HL-60 (cell line): ENCODE measurements at places on chromosomes 5 and 9.

DNA sequence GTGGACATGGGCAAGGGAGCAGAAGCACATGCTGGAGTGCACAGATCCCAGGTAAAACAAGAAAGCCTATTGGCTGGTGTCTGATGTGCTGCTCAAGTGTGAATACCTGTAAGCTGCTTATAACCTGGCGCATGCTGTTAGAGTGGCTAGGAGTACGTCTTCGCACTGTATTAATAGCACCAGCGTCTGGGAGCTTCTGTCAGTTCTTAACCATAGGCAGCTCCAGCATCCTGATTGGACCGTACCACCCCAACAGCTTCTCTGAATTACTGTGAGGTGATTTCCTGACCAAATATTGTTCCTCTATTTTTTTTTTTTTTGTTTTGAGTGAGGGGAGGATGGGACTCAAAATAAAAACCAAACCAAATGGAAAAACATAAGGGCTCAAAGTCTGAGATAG, 987.6 kb downstream of the PTPRD start:
- no peak for DNase-seq

- no peak for DNase-seq
Observed at GRCh38 chr5:92942762-92943161, 638.3 kb downstream of the NR2F1-AS1 start.

GRCh38 chr9:110536822-110537221, 42.7 kb downstream of the SVEP1 start:
- DNase-seq: no peak

- DNase-seq: no peak
Observed at GRCh38 chr9:136081113-136081825, 13.8 kb downstream of the NACC2 start.

GRCh38 chr9:101510459-101510858, 23.2 kb upstream of the RNF20 start:
- DNase-seq: no peak

- DNase-seq: no peak
Observed at GRCh38 chr5:78648359-78649210, at the start of gene LHFPL2. TSS of gene LHFPL2 (minus strand) at chr5:78648772. CDS start at chr5:78510213, 138,559 bp downstream.

DNA sequence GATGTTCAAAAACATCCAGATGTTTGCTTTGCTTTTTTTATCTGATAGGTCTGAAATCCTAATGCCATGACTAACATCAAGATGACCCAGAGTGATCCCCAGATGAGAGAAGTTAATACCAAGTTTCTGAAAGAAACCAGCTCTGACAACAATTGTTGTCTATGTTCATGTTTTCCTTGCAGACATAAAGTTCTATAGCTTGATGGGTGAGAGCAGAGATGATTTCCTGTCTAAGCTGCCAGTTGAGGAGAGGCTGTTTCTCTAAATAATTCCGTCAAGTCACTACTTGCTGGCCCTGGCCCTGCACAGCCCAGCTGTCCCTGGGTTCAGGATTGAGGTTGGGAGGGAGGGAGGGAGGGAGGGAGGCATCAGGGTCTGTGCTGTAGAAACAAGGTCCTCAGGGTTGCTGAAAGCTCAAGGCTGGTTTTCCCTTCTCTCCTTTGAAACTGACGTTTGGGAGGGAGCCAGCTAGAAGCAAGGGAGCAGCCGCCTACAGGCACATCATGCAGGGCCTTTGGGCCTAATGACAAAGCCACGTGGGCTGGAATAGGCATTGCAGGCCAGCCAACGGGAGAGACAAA, 3.9 kb downstream of the SPARC start:
- no peak for DNase-seq

DNA sequence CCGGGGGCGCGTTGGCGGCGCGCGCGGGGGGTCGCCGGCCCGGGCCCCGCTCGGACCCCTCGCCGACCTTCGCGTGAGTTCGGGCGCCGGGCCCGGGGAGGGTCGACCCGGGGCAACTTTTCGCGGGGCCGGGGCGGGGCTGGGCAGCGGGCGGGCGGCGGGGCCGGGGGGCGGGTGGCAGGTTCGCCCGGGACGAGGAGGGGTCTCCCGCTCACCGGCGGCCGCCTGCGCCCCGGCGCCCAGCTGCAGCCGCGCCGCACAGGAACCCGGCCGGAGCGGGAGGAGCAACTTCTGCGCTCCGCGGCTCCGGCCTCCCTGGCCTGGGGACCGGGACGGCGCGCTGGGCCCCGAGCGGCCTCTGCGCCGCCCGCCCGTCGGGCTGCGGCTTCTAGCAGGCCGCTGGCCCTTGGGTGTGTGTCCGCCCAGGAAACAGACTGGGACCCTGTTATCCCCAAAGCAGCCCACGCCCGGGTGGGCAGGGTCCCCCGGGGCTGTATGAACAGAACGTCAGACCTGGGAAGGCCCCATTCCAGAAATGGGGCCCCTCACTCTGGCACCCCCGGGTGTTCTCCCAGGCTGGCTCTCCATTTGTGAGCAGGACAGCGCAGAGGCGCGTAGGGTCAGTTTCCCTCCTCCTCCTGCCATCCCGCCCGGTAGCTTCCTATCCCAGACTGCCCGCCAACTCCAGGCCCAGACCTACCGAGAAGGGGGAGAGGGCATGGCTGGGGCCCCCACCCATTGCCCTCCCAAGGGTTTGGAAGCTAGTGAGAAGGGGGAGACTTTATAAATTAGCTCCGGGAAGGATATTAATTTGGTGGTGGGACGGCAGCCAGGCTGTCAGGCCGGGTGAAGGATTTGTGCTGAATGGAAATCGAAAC, 708 bp downstream of the RXRA start:
- DNase-seq: no peak

GRCh38 chr5:56516035-56516434, 282.9 kb upstream of the ANKRD55 start:
- DNase-seq: no peak
